SJSA1 (cell line): ENCODE measurements at places on chromosomes 3 and 15. TPM values are rescaled to one million over a fixed set of nuclear protein-coding genes. Genes with fewer than 3 reads are reported as not detected.

Gene DISP2
- 0.21 and 0.28 TPM in 2 replicates for total RNA-seq

Gene CCDC39
- not detected in 2 replicates for total RNA-seq

Gene GRM7
- total RNA-seq: not detected in 2 replicates

Gene MED12L
- total RNA-seq: 0.29 TPM in 1 of 2 replicates, not detected in the other

Gene CACNA2D2
- total RNA-seq: not detected in 2 replicates

Gene B3GALNT1
- total RNA-seq: 23.1 and 44.7 TPM in 2 replicates

Gene IL17RC
- 12.6 and 19.5 TPM in 2 replicates for total RNA-seq

Gene CCR9
- total RNA-seq: not detected in 2 replicates

Gene COL6A5
- total RNA-seq: not detected in 2 replicates

Gene ENTPD3
- not detected in 2 replicates for total RNA-seq

Gene GPR27
- not detected in 2 replicates for total RNA-seq

- H3K27ac ChIP-seq: no peak overlapping the region
- DNase-seq: peak; percentile 36
- no peaks in the 10 kb centered on the region for H3K36me3 ChIP-seq
- H3K4me3 ChIP-seq: no peak overlapping the region
- peaks cover 29% of the 10 kb centered on the region for H3K4me1 ChIP-seq
- H3K27me3 ChIP-seq: no peaks in the 10 kb centered on the region
Observed at GRCh38 chr15:78209646-78210348, 24.6 kb downstream of the ACSBG1 start.

DNA sequence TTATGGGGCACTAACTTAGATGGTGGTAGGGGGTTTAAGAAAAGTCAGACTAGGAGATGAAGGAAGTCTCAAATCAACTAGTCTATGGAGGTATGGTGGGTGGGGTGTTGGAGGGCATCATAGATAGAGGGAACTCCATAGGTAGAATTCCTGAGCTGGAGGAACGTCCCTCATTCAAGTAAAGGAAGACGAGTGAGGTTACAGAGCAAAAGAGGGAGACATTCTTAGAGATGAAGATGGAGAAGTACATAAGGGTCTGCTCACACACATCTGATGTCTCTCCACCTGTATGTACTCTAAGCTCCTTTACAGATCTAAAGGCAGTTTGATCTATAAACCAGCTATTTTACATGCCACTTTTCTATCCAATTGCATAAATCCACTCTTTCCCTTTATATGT is 1.4 kb downstream of the PLSCR1 start:
- H3K27me3 ChIP-seq: no peaks in the 10 kb centered on the region
- no peak overlapping the region for H3K27ac ChIP-seq
- DNase-seq: no peak
- peaks cover 9% of the 10 kb centered on the region for H3K4me1 ChIP-seq
- peaks cover 10% of the 10 kb centered on the region; the same call in 1 of the 2 replicates for H3K36me3 ChIP-seq
- peak overlapping the region; percentile 62 for H3K4me3 ChIP-seq

DNA sequence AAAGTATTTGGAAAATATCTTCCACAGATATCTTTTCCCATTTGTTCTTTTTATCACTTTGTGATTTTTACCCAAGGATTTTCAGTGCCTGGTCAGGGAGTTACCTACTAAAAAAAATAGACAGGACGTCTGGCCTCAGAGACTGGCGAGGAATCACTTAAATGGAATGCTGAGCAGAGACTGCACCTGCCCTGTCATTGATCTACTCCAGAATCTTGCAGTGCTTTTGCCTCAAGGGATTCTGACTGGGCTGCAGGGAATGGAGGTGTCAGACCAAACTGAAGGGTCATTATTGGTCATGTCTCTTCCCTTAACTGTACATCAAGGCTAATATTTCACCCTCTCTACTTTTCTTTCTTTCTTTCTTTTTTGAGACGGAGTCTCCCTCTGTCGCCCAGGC is 12.1 kb upstream of the RYR3 start:
- H3K36me3 ChIP-seq: no peaks in the 10 kb centered on the region
- H3K27ac ChIP-seq: no peak overlapping the region
- H3K4me3 ChIP-seq: no peak overlapping the region
- no peak for DNase-seq
- no peaks in the 10 kb centered on the region for H3K4me1 ChIP-seq

GRCh38 chr3:86774082-86774691 is 216.8 kb downstream of the VGLL3 start:
- H3K36me3 ChIP-seq: no peaks in the 10 kb centered on the region
- H3K4me3 ChIP-seq: no peak overlapping the region
- H3K4me1 ChIP-seq: no peaks in the 10 kb centered on the region
- H3K27ac ChIP-seq: no peak overlapping the region

DNA sequence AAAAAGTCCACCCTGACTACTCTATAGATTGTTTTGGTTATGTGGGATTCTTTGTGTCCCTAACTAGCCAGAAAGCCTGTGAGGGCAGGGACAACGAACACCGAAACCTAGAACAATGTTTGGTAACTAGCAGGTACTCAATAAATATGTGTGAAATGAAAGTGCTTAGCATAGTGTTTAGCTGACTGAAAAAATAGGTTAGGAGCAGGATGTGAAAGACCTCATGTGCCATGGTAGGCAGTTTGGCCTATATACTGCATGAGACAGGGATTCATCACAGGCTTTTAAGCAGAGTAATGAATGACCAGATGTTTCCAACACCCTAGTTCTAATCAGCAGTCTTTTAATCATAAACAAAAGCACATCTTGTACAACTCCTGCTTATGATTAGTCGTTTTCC is 64.2 kb downstream of the MYO5A start:
- no peak overlapping the region for H3K27ac ChIP-seq
- H3K4me3 ChIP-seq: no peak overlapping the region
- no peaks in the 10 kb centered on the region for H3K36me3 ChIP-seq
- no peaks in the 10 kb centered on the region for H3K4me1 ChIP-seq
- DNase-seq: no peak

- H3K27ac ChIP-seq: no peak overlapping the region
- H3K27me3 ChIP-seq: no peaks in the 10 kb centered on the region
- no peaks in the 10 kb centered on the region for H3K36me3 ChIP-seq
- DNase-seq: no peak
- no peak overlapping the region for H3K4me3 ChIP-seq
Observed at GRCh38 chr15:79381593-79381992, 50.5 kb upstream of the MINAR1 start.

- DNase-seq: no peak
- peaks cover 20% of the 10 kb centered on the region for H3K4me1 ChIP-seq
- no peak overlapping the region for H3K27ac ChIP-seq
- H3K36me3 ChIP-seq: peaks cover 10% of the 10 kb centered on the region; the same call in 1 of the 2 replicates
Observed at GRCh38 chr3:188689101-188689574, 482.6 kb upstream of the TPRG1 start.

DNA sequence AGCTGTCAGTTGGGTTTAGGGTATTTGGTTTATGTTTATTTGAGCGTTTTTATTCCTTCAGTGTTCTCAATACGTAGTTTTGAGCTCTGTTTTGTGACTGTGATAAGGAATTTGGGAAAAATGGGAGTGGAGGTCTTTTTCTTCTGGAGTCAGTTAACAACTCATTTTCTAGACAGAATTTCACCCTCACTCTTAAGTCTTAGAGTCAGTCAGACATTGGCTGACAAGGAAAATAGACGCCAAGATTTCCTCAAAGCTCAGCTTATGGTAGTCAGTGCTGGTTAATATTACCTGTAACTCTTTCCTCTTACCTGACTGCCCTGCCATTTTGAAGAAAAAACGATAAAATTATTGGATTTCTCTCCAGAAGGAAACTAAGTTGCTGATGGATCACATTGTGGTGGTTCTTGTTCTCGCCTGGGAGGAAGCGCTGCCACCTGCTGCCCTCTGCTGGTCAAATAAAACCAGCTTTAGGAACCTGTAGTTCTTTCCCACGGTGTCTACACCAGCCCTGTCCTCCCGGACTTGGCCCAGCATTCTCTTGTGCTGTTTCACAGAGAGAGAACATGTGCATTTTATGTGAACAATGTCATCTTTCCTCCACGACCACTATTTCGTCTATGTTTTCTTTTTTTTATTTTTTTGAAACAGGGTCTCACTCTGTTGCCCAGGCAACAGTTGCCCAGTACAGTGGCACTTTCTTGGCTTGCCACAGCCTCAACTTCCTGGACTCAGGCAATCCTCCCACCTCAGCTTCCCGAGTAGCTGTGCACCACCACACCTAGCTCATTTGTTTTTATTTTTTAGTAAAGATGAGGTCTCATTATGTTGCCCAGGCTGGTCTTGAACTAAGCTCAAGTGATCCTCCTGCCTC is 41.4 kb upstream of the UMPS start:
- no peaks in the 10 kb centered on the region for H3K36me3 ChIP-seq
- no peaks in the 10 kb centered on the region for H3K4me1 ChIP-seq
- DNase-seq: peak; percentile 57

DNA sequence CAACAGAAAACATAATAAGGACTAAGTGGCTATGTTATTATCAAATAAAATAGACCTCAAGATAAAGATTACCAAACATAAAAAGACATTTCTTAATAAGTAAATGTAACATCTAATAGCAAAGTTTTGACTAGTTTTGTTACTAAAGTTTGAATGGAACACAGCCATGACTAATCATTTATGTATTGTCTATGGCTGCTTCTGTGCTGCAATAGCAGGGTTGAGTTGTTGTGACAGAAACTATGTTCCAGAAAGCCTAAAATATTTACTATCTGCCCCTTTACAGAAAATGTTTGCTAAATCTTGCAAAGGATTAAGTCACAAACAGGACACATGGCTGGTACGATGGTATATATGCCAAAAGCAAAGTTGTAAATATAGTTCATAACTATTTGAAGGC is 37.9 kb upstream of the MYH15 start:
- no peaks in the 10 kb centered on the region for H3K4me1 ChIP-seq
- H3K27ac ChIP-seq: no peak overlapping the region
- no peak overlapping the region for H3K4me3 ChIP-seq
- DNase-seq: no peak
- H3K36me3 ChIP-seq: peaks cover 54% of the 10 kb centered on the region

GRCh38 chr3:63159764-63160163 is 118.3 kb upstream of the SYNPR start:
- no peaks in the 10 kb centered on the region for H3K27me3 ChIP-seq
- H3K4me3 ChIP-seq: no peak overlapping the region
- no peaks in the 10 kb centered on the region for H3K36me3 ChIP-seq
- DNase-seq: no peak
- H3K4me1 ChIP-seq: no peaks in the 10 kb centered on the region

- H3K4me3 ChIP-seq: no peak overlapping the region
- no peaks in the 10 kb centered on the region for H3K27me3 ChIP-seq
- H3K4me1 ChIP-seq: peaks cover 9% of the 10 kb centered on the region
- H3K27ac ChIP-seq: peak overlapping the region; percentile 18; the same call in 1 of the 2 replicates
Observed at GRCh38 chr3:101873619-101874018, 24.3 kb downstream of the NFKBIZ start.

- H3K27ac ChIP-seq: no peak overlapping the region
- no peak overlapping the region for H3K4me3 ChIP-seq
- H3K36me3 ChIP-seq: no peaks in the 10 kb centered on the region
Observed at GRCh38 chr15:88255484-88256278, 858 bp downstream of the NTRK3 start.

GRCh38 chr3:25901796-25902195 is 111.9 kb downstream of the OXSM start:
- no peaks in the 10 kb centered on the region for H3K36me3 ChIP-seq
- H3K27ac ChIP-seq: no peak overlapping the region
- no peak overlapping the region for H3K4me3 ChIP-seq
- no peaks in the 10 kb centered on the region for H3K27me3 ChIP-seq

GRCh38 chr15:100311833-100312476 is 29.8 kb downstream of the ADAMTS17 start:
- H3K4me3 ChIP-seq: no peak overlapping the region
- H3K27ac ChIP-seq: no peak overlapping the region

- H3K36me3 ChIP-seq: no peaks in the 10 kb centered on the region
- peak; percentile 12 for DNase-seq
- H3K4me3 ChIP-seq: no peak overlapping the region
- no peaks in the 10 kb centered on the region for H3K27me3 ChIP-seq
- no peak overlapping the region for H3K27ac ChIP-seq
- H3K4me1 ChIP-seq: peaks cover 13% of the 10 kb centered on the region
Observed at GRCh38 chr3:66138336-66139313, 82.2 kb upstream of the SLC25A26 start.

GRCh38 chr15:22939652-22940061 is 40.5 kb downstream of the CYFIP1 start:
- no peaks in the 10 kb centered on the region for H3K27me3 ChIP-seq
- H3K27ac ChIP-seq: no peak overlapping the region
- H3K4me3 ChIP-seq: no peak overlapping the region
- DNase-seq: no peak

DNA sequence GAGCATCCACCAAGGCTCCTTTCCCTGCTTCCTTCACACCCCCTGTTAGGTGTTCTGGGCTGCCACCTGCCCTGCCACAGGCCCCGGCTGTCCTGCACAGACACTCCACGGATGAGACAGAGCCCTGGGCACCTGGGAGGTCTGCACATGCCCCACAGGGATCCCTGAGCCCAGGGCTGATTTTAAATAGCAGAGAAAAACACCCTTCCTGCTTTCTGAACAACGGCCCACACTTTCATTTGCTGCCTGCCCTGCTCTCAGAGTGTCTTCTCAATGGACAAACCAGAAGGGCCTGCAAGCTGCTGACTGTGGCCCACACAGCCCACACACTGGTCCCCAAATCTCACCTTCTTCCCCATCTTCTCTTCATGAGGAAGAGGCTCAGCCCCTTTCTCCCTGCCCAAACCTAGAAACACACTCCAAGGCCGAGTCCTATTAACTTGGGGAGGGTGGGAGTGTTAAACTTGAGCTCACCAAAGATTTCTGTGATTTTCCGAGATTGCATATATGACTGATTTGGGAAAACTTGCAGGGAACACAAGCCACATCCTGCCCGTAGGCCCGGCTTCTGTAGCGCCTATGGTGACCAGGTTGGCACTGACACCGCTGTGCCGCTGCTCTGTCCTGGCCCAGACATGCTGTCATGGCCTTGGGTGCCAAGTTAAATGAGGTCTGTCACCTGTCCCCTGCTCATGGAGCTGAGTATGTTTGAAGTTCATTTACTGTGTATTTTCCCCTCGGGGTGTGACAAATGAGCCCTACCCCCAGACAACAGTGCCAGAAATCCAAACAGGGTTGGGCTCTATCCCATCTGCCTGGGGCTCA is 47.2 kb upstream of the KLF13 start:
- DNase-seq: peak; percentile 28
- 0 out of 2 replicates have a peak, but pooled peaks cover 3% of the 10 kb centered on the region for H3K27me3 ChIP-seq
- no peaks in the 10 kb centered on the region for H3K36me3 ChIP-seq

DNA sequence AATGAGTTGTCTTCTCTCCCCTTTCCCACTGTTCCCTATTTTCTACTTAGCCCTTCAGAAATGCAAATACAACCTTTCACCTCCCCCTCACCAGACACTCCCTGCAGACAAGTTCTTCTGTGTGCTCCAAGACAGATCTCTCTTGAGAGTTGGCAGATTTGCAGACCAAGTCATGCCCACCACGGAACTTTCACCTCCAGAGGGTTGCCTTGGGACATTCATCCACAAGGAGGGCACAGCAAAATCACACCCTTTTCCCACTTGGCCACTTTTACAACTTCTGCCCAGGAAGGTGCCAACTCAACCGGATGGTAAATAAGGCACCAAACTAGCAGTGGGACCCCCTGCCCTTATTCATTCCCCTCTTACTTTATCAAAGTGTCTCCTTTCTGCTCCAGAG is 53.5 kb downstream of the SLC30A4 start:
- H3K36me3 ChIP-seq: no peaks in the 10 kb centered on the region
- H3K27me3 ChIP-seq: no peaks in the 10 kb centered on the region
- no peak for DNase-seq
- no peak overlapping the region for H3K27ac ChIP-seq
